ENCODE measurements at places on chromosomes 13 and 19. TPM values are rescaled to one million over a fixed set of nuclear protein-coding genes. Genes with fewer than 3 reads are reported as not detected.

DNA sequence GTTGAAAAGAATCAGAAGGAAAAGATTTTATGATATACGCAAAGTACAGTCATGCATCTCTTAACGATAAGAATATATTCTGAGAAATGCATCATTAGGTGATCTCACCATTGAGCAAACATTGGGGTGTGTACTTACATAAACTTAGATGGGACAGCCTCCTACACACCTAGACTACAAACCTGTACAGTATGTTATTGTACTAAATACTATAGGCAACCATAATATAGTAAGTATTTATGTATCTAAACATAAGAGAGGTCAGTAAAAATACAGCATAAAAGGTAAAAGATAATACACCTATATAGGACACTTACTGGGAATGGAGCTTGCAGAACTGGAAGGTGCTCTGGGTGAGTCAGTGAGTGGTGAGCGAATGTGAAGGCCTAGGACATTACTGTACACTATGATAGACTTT is 254.6 kb downstream of the SPRY2 start:
- DNase-seq: no peak

DNA sequence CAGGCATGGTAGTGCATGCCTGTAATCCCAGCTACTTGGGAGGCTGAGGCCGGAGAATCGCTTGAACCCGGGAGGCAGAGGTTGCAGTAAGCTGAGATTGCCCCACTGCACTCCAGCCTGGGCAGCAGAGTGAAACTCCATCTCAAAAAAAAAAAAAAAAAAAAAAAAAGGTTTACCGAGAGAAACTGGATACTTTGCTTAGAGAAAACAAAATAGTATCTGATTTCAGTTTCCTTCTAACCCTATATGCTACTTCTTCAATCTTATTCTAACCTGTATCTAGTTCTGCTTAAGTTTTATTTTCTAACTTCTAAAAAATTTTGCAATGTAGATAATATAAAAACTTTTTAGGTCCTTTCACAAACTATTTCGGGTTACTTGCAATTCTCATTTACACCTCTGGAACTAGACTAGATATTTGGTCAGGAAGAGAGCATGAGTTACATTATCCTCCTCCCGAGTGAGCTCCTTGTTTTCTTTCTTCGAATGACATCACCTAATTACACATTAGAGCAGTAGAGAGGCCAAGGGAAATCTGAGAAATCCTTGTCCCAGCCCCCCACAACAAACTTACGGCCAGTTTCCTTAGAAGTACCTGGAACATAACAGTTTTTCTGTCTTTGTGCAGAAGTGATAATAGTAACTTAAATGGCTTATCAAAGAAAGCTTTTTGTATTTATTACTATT is 128.9 kb downstream of the B3GLCT start:
- DNase-seq: no peak

DNA sequence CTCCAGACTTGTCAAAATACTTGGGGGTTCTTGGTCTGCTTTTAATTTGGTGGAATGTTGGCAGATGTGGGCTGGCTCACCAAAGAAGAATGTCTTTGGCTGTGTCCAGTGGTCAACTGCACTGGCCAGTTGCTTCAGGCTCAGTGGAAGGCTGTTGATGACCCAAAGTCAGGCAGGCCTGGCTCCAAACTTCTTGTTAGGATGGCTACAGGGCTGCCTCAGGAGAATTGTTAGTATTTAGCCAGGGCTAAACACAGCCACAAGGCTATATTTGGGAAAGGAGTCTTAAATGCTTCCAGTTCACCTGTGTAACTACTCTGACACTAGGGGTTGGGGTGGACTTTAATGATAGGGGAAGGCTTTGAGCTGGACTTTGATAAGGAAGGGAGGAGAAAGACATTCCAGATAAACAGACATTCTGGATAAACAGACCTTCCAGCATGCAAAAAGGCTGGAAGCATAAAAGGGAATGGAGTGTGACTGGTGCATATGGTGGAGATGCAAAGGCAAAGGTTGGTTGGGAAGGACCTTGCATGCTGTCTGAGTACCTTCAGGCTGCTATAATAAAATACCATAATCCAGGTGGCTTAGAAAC is 116.8 kb downstream of the FOXO1 start:
- no peak for DNase-seq

- no peak for DNase-seq
These were observed 9.6 kb downstream of the SIRT2 start for GRCh38 chr19:38889803-38890202.

GRCh38 chr13:45490068-45490467 is 25.3 kb downstream of the COG3 start:
- peak; percentile 14 for DNase-seq

- DNase-seq: no peak
These were observed 7.7 kb downstream of the HOMER3 start for GRCh38 chr19:18933297-18933696.

DNA sequence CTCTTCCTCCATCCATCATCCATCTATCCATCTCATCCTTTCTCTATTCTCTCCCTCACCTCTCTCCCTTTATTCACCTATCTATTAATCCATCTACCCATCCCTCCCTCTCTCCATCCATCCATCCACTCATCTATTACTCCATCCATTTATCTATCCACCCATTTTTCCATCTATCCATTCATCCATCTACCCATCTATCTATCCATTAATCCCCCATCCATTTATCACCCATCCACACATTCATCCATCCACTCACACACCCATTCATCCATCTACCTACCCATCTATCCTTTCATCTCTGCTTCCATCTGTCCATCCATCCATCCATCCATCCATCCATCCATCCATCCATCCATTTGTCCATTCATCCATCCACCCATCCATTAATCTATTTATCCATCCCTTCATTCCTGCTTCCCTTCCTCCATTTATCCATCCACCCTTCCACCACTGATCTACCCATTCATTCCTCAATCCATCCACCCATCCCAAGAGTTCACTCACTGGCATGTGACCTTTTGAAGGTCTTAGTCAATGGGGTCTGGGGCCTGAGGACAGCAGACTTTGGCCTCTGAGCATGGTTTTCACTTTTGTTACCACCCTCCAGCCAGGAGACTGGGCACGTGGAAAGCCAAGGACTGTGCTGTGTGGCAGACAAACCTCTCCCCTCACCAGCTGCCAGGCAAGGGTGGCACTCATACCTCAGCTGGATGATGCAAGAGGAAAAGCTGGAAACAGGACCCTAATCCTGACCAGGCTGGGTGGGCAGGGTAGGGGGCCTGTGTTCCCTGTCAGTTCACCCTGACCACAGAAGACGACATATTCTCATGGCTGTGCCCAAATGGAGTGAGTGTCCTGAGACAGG is 126.7 kb downstream of the URI1 start:
- DNase-seq: no peak

GRCh38 chr13:31434613-31435012 is 234.8 kb downstream of the B3GLCT start:
- DNase-seq: no peak

GRCh38 chr19:11383706-11384048 is 437 bp downstream of the EPOR start:
- DNase-seq: peak; percentile 17

- no peak for DNase-seq
These were observed 10.5 kb upstream of the MIER2 start for GRCh38 chr19:355134-355533.

GRCh38 chr19:8161135-8161646 is 11.8 kb upstream of the FBN3 start:
- DNase-seq: no peak

GRCh38 chr13:24280720-24281119 is 28.7 kb upstream of the C1QTNF9 start:
- DNase-seq: no peak

DNA sequence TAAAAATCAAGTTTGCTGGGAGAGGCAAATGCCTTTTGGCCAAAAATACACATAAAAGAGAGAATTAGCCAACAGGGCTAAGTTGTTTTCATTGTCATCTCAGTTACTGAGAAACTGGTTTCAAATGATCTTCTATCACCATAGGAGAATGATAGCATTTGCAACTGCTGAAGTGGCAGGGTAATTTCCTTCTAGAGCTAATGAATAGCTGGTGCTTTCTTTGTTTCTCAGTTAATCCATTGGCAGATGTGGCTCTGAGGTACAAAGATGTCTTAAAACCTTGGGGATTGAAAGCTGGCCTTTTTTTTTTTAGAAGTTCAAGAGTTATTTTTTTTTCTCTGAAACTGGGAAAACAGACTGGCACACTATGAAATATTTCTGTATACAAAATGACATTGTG is 332.7 kb upstream of the KLF12 start:
- DNase-seq: no peak

GRCh38 chr13:48393698-48394085 is 19.2 kb downstream of the LPAR6 start:
- no peak for DNase-seq

DNA sequence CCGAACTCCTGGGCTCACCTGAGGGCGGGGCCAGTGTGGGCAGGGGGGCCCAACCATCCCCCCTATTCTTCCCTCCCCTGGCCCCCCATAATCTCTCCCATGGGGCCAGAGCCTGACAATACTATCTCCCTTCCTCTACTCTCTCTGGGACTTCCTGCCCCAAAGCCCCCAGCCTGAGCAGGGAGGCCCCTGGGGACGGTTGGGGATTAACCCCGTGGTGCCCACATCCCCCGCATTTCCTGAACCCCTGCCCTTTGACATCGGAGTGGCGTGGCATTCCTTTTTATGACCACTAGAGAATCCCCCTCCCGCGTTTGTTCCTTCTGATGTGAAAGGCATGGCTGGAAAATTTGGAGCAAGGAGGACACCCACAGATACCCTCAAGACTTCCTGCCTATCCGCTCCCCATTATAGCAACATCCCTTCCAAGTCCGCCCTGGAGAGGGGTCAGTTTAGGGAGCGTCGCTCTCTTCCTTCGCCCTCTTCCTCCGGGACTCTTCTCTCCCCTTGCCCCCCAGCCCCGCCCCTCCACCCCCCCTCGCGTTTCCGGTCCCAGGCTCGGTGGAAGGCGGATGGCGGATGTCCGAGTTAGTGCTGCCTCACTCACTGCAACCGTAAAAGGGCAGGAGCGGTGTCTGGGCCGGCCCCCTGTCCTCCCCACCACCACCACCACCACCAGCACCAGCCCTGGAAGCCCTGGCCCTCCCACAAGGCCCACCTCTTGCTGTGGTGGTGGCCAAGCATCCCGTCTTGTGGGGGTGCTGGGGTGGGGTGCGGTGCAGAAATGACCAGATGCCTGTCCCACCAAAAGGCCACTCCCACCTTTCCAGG is 1.8 kb downstream of the VASP start:
- peak; percentile 49 for DNase-seq

GRCh38 chr19:44588771-44589112 is 24.6 kb upstream of the IGSF23 start:
- DNase-seq: no peak

Gene ADGRE3
- not detected for total RNA-seq

Gene NDUFS7
- 101 TPM for total RNA-seq

Gene KCNN4
- 0.35 TPM for total RNA-seq

Gene KIR2DL3
- total RNA-seq: not detected

Gene DPY19L3
- total RNA-seq: 39.3 TPM

Gene CFAP97D2
- total RNA-seq: not detected

Gene CLC
- not detected for total RNA-seq

Gene CRX
- not detected for total RNA-seq

Gene NAT14
- 34.4 TPM for total RNA-seq

Gene CLEC17A
- total RNA-seq: not detected

Gene CD79A
- not detected for total RNA-seq

Gene PABPC3
- total RNA-seq: 0.18 TPM
